ENCODE measurements at places on chromosomes 2 and 18. TPM values are rescaled to one million over a fixed set of nuclear protein-coding genes. Genes with fewer than 3 reads are reported as not detected.

- peak; percentile 61 for DNase-seq
These were observed 266.7 kb downstream of the SH3BP4 start for GRCh38 chr2:235218486-235218907.

DNA sequence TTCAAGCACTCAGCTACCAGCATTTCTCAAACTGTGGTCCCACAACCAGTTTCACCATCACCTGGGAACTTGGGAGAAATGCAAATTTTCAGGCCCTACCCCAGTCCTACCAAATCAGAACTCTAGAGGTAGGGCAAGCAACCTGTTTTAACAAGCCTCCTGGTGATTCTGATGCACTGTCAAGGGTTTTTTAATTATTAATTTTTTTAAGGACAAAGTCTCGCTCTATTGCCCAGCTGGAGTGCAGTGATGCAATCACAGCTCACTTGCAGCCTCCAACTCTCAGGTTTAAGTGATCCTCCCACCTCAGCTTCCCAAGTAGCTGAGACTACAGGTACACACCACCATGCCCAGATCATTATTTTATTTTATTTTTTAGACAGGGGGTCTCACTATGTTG lies 7.8 kb downstream of the ACMSD start:
- DNase-seq = no peak

DNA sequence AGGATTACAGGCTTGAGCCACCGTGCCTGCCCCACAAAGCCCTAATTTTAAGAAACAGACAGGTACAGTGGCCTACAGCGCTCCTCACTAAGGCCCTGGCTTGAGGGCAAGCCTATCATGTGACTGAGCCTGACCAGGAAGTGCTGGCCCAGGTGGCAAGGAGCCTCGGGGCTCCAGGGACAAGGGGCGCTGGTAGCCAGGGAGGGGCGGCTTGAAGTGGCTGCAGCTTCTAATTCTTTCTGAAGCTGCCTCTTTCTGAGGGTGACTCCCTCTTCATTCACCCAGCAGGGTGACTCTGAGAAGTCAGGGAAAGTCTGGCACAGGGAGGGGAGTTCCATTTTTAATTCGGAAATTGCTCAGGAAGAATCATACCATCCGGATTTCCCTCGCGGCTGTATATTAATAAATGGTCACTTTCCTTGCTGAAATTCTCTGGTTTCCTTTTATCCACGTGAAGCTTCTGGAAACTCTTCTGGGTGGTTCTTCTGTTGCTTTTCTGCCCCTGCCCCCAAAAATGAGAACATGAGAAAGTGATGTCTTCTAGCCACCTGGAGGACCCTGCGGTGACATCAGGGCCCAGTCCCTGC lies 115.7 kb downstream of the FAM210A start:
- DNase-seq = no peak

DNA sequence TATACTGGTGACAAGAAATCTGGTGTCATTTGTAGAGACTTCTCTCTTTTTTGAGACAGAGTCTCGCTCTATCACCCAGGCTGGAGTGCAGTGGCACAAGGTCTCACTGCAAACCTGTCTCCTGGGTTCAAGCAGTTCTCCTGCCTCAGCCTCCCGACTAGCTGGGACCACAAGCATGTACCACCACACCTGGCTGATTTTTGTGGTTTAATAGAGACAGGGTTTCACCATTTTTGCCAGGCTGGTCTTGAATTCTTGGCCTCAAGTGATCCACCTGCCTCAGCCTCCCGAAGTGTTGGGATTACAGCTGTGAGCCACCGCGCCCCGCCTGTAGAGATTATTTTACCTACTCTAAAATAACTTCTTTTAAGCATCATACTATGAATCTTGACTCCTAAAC lies 6.5 kb downstream of the HNRNPLL start:
- DNase-seq = no peak

GRCh38 chr2:232457121-232458011 lies 1.4 kb downstream of the ALPI start:
- no peak for DNase-seq

DNA sequence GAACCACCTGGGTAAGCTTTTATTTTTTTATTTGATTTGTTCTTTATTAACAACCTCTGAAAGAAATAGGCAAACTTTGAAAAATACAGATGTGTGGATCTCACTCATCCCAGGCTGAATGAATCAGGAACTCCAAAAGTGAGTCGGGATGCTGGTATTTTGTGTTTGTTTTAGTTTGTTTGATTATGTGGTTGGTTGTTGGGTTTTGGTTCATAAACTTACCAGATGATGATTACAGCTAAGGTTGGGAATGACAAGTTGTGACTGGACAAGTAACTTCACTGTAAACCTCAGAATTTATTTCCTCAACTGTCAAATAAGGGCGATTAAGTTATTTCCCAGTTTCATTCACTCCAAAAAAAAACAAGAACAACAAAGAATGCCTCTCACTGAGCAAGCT lies 80.5 kb upstream of the KIF5C start:
- DNase-seq = no peak

DNA sequence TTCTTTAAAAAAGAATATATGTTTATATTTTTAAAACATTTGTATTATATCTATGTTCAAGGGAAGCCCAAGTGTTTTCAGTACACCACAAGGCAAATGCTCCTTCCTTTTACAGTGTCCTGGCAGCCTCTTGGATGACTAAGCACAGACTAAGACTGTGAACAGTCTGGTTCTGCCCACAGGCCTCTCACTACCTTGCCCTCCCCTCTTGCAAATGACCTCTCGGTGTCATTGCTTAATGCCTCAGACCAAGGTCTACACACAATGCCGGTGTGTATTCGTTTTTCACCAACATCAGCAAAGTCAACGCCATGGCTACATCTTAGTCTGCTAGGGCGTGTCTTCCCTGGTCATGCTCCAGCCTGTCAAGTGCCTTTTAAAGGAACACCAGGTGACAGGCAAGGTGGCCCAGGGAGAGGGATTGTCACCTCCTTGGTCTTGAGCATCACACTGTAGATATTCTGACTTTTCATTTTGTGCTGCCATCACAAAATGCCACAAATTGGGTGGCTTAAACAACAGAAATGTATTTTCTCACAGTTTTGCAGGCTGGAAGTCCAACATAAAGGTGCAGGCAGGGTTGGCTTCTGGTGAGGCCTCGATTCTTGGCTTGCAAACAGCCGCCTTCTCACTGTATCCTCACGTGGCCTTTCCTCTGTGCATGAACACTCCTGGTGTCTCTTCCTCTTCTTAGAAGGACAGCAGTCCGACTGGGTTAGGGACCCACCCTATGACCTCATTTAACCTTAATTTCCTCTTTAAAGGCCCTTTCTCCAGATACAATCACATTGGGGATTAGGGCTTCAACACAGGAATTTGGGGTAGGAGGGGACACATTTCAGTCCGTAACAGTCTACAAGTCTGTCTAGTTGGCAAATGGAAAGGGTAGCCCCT lies 266.5 kb downstream of the KLHL29 start:
- no peak for DNase-seq

DNA sequence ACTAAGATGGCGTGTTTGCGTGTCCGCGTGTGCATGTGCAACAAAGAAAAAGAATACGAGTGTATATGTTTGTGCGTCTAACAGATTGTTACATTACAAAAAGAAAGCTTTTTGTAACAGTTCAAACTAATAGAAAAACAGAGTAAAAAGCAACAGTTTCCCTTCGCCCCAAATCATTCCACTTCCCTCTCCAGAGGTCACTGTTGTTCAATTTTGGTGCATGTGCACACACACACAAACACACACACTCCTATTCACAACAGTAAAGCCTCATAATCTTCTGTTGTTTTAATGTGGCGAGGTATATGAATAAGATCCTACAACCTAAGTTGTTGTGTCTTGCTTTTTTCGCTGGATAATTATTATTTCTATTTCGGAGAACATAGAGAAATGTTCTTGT lies 357.3 kb upstream of the SLC8A1 start:
- no peak for DNase-seq

- peak; percentile 41 for DNase-seq
These were observed 97.1 kb upstream of the RMDN2 start for GRCh38 chr2:37827911-37828511.

- DNase-seq = no peak
These were observed 19.3 kb downstream of the CXCR2 start for GRCh38 chr2:218145124-218145523.

GRCh38 chr2:222656526-222657446 lies 894 bp upstream of the FARSB start:
- DNase-seq = no peak

DNA sequence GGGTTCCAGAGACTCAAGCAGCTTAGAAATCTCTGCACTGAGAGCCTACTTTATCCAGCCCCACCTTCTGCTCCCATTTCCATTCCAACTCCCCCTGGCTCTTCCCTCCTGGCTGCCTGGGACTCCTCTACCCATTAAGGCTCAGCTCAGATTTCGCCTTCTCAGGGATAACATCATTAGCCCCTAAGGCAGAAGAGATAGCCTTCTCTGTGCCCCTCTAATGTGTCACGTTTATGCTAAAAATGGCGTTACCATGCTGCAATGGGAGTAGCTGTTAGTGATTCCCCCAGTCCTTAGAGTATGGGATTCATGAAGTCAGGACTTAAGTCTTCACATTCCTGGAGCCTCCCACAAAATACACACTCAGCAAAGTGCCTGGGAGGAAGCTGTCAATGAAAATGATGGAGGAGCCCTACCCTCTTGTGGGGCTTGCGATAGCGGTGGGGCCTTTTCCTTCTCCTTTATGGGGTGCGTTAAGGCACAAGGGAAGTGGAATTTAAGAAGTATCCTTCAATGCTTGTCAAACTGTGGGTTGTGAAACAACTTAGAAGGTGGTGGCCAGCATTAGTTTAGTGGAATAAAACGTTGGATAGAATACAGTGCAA lies 144.7 kb upstream of the COPS8 start:
- DNase-seq = no peak

DNA sequence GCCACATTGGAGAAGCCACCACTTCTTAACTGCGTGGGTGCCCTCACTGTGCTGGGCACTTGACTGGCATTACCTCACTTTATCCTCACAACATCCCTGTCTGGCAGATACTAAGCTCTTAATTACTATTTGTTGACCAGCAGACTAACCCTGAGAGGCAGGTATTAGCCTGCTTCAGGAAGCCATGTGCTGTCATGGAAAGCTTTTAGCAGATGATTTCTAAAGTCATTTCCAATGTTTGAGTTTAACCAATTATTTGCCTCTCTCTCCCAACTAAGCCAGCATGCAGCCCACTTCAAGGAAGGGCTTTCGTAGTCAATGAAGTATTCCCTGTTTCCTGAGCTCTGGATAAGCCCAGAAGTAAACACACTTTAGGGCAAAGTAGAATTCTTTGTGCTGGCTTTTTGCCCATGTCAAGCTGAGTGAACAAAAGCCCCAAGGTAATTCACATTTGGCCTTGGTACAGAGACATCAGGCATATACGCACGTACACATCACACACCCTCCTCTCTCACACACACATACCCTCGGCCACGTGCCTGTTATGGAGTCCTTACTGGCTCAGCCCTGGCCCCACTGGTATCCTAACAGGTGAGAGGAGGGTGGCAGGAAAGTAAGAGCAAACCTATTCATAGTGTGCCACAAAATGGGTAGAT lies 108.6 kb downstream of the C1D start:
- no peak for DNase-seq

DNA sequence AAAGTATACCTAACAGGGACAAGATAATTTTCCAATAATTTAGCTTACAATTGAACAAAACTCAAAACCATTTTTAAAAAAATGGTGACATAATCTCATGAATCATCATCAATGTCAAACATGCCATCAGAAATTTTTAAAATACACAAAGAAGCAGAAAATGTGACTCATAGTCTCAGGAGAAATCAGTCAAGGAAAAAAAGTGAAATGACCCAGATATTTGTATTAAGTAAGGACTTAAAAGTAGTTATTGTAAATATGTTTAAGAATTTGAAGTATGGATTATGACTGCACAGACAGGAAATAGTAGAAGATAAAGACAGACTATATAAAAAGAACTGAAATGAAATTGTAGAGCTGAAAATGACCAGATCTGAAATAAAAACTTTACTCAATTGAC lies 473.9 kb upstream of the SYT4 start:
- DNase-seq = no peak

GRCh38 chr2:205858881-205859441 lies 176.7 kb downstream of the NRP2 start:
- peak; percentile 33 for DNase-seq

- peak; percentile 31 for DNase-seq
These were observed 177.9 kb downstream of the CYRIA start for GRCh38 chr2:16487686-16488085.

GRCh38 chr2:12488352-12489318 lies 228.1 kb upstream of the TRIB2 start:
- DNase-seq = no peak

- DNase-seq = peak; percentile 44
These were observed 181.6 kb downstream of the BCL2 start for GRCh38 chr18:63137999-63138435.

DNA sequence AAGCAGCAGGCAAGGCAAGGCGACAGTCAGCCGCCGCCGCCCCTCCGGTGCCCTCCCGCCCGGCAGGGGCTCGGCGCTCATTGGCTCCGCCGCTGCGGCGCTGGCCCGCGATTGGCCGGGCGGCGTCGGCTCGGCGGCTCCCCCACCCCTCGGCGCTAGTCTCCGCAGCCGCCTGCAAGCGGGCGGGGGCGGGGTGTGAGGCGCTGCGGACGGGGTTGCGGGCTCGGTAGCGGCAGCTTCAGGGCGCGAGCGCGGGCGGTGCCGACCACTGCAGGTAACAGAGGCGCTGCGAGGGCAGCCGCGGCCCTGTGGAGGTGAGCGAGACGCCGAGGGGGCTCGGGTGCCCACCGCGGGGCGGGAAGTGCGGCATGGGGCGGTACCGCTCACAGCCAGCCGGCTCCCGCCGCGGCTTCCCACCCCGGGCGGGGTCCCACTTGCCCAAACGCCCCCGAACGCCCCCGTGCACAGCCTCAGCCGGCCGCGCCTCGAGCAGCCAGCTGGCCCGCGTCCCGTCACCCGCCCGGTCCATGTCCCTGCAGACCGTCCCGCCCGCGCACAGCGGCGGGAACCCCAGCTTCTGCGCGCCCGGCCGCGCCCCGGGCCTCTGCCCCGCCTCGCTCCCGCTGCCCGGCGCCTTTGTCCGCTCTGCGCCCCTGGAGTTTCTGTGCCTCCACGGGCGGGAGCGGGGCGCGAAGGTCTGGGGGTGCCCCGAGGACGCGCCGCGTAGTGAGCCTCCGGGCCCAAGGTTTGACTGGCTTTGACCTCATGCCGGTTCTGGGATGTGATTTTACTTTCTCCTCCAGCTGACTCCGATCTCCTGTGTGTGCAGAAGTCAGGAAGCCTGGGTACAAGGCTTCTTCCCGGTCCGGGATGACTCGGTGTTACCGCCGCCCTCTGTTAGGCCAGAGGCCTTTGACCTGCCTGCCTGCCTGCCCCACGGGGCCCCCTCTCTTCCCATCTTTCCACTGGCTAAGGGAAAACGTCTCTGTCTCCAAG lies at the start of gene SANBR:
Gene SANBR (plus strand): TSS at position 158 of the 996 bp plus-strand sequence. CDS start 4,480 bp downstream, outside the sequence.
- peak; percentile 89 for DNase-seq

GRCh38 chr18:59324623-59324971 lies 6.1 kb upstream of the CPLX4 start:
- no peak for DNase-seq

NDUFS1 gene
- total RNA-seq = 289 TPM

KCNJ13 gene
- total RNA-seq = not detected

SAG gene
- not detected for total RNA-seq

TEX44 gene
- not detected for total RNA-seq

C2orf78 gene
- not detected for total RNA-seq

CXCR4 gene
- 4.4 TPM for total RNA-seq

B3GNT7 gene
- 8.0 TPM for total RNA-seq

RAB6D gene
- total RNA-seq = 0.09 TPM

LRRC30 gene
- total RNA-seq = not detected

KIF1A gene
- 27.4 TPM for total RNA-seq

THSD7B gene
- 0.88 TPM for total RNA-seq

MAPK4 gene
- 64.4 TPM for total RNA-seq

IL1F10 gene
- total RNA-seq = not detected

PLCL1 gene
- 17.7 TPM for total RNA-seq

REG3G gene
- total RNA-seq = not detected

IL1B gene
- total RNA-seq = 2.2 TPM

AGXT gene
- total RNA-seq = 0.24 TPM

TMEM87B gene
- 8.1 TPM for total RNA-seq
